Stimulated activated CD4-positive, alpha-beta T cell treated with anti-CD3 and anti-CD28 coated beads, Interleukin-1b, Interleukin-23, amount 100 ng/mL, for 1 hour (primary cell): ENCODE measurements at places on chromosomes 7 and 10.

- DNase-seq: no peak
Measured at GRCh38 chr10:28600056-28600455, 67.1 kb downstream of the WAC start.

- no peak for DNase-seq
Measured at GRCh38 chr7:18201350-18201749, 173.7 kb upstream of the PRPS1L1 start.

DNA sequence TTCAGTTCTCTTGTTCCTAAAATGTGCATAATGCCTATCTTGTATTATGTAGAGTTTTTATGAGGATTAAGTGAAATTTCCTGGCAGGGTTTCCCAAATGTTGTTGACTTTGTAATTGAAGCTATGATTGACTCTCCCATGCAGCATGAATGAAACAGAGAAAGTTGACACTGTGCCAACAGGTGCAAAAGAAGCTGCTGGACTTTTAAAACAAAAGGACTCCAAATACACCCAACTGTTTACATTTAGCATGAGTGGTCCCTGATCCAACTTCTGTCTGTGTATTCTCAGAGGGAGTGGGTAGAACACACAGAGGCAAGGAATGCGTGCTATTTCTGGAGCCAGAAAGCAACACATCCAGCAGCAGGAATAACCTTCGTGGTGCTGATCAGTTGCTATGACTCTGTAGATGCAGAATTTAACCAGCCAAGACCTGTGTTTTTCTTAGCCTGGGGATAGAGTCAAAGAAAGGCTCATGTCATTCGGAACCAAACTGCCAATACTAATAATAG is 14.4 kb upstream of the RBM20 start:
- no peak for DNase-seq

DNA sequence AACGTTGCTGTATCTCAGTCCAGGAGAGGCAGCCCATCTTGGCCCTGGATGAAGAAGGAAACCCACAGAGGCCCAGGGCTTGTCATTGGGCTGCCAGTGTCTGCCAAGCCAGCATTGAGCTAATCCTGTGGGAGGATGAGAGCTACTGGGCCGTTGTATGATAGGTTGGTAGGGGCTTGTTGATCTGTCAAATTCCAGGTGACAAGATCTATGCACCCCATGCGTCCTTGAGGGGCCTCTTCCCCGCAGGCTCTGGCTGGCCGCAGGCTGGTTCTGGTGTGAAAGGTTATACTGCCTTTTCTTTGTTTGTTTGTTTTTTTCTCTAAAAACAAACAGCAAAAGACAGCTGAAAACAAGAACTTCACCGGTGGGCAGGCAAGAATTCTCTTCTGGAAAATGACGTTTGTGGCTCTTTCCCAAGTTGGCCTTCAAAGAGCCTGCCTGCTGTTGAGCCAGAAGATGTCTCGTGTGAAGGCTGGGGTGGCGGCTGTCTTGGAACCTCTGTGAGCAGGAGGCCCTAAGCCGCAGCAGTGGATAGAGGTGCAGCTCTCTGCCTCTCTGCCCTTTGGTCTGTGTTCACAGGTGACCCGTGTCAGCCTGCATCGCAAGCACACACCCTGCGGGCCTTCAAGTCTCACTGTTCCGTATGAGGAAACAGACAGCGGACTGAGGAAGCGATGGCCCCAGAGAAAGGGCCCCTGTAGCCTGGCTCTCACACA is 23.3 kb downstream of the CYP17A1 start:
- DNase-seq: no peak

DNA sequence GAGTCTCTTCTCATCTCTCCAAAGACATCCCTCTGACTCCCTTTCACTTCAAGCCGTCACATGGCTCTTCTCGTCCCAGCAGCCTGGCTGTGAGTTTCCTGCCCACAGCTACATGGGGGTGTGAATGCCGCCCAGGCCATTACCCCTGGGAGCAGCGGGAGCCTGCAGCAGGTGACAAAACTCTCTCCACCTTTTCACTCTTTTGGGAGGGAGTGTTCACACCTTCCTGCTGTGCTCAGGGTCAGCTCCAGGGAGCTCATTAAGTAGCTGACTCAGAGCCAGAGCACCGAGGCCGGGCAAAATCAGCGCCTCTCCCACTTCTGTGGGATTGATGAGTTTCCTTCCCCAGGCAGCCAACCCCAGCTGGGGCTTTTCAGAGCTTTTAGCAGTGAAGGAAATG is 271.3 kb downstream of the TYW1 start:
- DNase-seq: no peak

DNA sequence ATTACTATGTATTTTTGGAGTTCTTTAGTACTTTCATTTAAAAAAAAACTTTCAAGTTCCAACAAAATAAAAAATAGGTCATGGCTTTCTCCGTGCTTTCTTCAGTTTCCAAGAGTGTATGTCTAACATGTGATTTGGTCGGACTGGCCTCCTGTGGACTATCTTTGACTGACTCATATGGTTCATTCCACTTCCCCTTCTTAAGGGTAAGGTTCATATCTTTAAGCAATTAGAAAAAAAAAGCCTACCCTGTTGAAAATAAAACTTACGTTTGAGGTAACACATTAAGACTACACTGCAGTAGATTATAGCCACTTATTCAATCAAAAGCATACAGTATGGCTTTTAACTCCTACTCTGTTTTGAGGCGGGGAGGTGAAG is 112.8 kb upstream of the AHR start:
- no peak for DNase-seq

DNA sequence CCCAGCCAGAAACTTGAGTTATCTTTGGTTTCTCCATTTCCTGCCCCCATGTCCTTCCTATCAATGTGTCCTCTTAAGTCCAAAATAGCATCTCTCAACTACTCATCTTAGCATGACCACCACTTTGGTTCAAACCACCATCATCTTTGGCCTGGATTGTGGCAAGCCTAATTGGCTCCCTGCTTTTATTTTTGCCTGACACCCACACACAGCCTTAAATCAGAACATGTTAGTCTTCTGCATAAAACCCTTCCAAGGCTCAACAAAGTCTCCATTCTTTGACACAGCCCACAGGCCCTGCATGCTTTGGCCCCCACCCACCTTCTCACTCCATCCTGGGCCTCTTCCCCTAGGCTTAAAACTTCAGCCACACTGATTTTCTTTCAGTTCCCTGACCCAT is 2.0 kb upstream of the TSPAN14 start:
- no peak for DNase-seq
